ENCODE measurements at places on chromosomes 5 and 9.

GRCh38 chr9:69040646-69041045 lies 5.1 kb downstream of the FXN start:
- no peak for DNase-seq

GRCh38 chr5:61344187-61344944 lies 12.3 kb downstream of the ZSWIM6 start:
- no peak for DNase-seq

DNA sequence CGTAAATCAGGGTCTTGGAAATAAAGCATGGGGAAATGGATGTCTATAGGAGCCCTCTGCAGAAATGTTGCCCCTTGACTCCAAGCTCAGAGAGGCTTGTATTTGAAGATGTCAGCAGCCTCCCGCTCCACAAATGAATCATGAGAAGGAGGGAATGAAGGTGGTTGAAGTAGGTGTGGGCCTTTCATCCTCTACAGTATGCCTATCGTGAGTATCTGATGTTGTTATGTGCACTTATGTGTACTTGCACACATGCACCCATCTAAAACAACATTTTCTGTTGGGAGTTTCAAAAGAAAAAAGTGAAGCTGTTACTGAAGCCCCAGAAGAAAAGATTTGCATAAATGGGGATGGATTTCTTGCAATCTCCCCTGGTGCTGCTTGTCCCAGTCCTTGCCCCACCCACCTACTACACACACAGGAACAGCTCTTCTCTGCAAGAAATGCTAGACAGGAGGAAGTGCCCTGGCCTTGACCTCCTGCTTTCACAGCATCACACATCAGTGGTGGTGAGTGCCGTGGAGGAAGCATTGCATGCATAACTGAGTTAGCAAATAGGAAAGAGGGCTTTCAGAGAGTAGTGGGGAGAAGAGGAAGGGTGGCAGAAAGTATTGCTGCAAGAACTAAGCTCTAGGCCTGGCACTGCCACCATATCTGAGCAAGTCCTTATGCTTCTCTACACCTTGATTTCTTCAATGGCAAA lies 156.1 kb downstream of the SNX18 start:
- DNase-seq, result peak; percentile 11

GRCh38 chr9:107471552-107471951 lies 18.0 kb downstream of the KLF4 start:
- no peak for DNase-seq

- no peak for DNase-seq
These were observed 55.2 kb downstream of the NMUR2 start for GRCh38 chr5:152349683-152350526.

DNA sequence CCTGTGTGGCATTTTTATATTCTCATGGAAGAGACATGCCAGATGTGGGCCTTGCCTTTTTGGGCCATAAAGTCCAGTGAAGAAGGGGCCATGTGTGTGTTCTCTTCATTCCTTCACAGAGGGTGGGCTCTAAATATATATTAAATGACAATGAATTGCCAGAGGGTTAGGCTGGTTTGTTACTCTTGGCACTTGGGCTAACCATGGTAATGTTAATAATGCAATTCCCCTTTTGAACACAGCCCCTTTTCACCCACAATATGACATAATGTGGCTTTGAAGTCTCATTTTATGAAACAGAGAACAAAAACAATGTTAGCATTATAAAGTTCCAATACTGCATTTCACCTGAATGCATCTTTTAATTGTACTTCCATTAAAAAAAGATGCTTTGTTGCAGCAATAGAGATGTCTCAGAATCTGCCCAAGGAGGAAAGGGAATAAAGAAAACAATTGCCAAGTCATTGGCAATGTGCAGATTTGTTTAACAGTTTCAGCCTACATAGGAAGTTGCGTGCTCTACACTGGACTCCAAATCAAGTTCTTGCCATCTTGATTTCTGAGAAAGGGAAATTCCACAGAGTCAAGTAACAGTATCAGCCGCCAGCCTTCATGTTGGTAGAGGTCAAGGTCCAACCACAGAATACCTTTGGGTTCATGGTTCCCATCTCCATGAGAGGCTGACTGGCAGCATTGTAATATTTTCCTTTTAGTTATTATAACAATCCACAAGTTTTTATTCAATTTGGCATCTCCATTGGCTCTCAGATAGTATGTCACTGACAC lies 141.9 kb downstream of the SLC12A2 start:
- no peak for DNase-seq

- DNase-seq, result no peak
These were observed 10.6 kb downstream of the MYOZ3 start for GRCh38 chr5:150671509-150672236.

- DNase-seq, result no peak
These were observed 205.8 kb downstream of the SEMA5A start for GRCh38 chr5:9340085-9340484.

GRCh38 chr5:127826011-127826410 lies 122.8 kb downstream of the CCDC192 start:
- DNase-seq, result no peak

DNA sequence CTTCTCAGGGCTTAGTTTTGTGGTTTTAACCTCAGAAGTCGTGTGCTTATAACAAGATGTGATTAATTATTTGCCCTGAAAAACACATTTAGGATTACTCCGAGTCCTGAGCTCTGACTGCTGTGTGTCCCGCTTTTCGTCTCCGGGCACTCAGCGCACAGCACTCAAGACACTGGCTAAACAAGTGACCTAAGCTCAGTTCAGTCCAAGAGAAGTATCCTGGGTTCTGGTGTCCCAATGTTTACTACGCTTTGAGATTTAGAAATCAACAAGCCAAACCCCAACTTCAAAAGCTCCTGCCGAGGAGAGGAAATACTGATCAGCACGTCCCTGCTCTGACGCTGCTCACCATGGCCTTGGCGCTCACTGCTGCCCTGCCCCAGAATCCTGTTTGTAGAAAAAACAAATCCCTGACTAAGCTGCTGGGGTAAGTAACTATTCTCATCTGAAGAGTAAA lies 53.2 kb downstream of the IPPK start:
- no peak for DNase-seq

DNA sequence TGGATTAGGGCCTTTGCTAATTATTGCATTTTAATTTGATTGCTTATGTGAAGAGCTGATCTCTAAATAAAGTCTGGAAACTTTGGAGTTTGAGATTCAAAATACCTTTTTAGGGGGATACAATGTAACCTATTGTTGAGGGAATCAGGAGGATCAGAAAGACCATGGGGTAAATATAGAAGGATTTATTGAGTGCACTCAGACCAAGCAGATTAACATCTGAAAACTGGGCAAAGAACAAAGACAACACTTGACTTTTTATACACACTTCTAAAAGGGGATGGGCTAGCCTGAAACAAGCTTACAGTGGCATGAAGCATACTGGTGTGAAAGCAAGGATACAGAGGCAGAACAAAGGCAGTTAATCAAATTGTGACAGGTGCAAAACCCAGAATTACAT lies 174.3 kb downstream of the MRPS30 start:
- no peak for DNase-seq

DNA sequence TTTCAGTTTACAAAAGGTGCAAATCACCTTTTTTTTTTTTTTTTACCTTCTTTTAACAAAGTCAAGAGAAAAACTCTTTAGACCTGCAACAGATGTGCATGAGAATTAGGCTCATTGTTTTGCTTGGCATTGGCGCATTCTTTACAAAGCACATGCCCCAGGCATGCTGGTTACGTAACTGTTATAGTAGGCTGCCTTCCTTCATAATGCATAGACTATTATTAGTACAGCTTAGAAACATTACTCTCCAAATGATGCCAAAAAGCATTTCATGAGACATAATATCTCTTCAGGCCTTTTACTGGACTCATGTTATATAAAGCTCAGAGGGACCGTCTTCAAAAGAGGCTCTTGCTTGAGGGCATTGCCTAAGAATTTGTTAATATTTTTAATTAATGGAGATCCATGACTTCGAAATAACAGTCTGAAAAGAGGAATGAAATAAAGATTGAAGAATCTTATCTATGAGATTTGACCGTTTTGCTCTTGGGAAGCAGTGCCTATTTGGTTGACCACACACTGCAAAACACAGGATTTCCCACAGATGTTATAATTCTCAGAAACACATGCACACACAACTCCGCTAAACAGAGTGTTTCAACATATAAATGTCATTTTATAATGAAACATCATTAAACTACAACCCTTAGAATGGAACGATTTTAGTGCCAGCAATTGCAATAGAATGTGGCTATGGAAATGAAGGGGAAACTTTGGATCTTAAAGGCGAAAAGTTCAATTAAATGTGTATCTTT lies 478.7 kb downstream of the PRR16 start:
- no peak for DNase-seq

DNA sequence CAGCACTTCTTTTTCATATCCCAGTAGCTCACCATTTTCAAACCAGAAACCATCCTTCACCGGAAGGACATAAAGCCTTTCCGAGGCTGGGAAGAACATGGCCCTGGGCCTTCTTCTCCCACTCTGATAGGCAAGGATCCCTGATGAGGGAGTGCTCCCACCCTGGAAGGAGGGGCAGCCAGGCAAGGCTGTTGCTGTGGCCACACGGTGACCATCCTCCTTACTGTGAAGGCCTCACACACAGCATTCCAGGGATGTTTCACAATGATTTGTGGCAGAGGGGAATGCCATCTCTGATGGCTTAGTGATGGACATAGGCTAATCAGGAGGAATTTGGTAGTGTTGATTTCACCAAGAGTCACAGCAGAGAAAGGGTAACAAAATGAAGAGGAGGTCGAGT lies 130.7 kb downstream of the ADAMTS12 start:
- no peak for DNase-seq
